Renal cortex interstitium (tissue), 15 donors: ENCODE measurements at places on chromosomes 7 and 10. TPM values are rescaled to one million over a fixed set of nuclear protein-coding genes. Genes with fewer than 3 reads are reported as not detected.
A peak's percentile ranks its signal among the peaks of the same experiment; 100 is the strongest.

ZNF425 gene
- 6.3 TPM for polyA plus RNA-seq

GRCh38 chr10:73841526-73842285 lies 30.3 kb upstream of the NDST2 start:
- DNase-seq, result no peak

NACAD gene
- 9.3 TPM for polyA plus RNA-seq

DNA sequence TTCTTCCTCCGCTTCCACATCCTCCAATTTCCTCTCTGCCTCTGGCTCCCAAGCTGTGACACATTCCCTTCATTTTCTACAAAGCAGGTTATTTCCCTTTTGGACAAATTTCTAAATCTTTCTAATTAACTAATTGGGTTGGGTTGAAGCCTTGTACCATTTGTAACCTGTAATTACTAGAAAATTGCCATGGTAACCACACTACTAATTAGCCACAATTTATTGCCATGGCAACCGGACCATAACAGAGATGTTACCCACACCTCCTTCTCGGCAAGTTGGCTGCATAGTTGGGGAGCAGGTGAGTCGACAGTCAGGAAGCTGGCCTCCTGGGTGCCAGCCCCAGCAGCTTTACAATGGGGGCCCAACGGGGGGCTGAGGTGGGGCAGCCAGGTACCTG lies 61.6 kb downstream of the GOLGA7B start:
- DNase-seq, result no peak

DNA sequence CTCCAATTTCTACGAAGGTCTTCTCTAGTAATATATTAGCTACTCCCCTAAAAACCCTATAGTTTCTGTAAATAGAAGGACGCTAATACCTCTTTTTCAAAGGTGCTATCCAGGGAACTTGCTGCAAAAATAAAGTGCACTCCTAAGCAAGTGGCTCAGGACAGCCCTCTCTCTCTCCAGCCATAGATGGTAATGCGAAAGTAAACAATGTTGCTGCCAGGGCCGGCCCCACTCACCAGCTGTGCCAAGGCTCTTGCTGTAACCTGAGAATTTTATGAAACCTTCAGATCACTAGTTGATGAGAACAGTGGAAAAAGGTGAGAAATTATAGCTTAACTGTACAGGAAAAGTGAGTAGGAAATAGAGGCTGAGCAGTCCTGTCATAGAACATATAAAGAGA lies 10.9 kb upstream of the TAS2R39 start:
- DNase-seq, result peak; percentile 7

DNA sequence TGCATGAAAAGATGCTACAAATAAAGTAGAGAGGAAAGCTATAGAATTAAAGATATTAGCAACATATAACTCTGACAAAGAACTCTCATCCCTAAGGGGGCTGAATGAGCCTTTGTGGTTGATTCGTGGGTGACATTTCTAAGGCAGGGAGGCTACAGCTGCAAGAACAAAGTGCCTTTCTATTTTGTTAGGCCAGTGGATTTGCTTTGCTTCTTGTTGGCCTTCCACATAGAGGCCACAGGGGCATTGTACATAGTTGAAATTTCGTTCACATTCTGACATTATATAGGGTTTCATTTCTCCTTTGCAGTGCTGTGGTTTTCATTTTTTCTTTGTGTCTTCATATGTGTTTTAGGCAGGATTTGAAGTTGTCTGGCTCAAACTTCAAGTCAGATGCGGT lies 819.2 kb upstream of the C7orf33 start:
- DNase-seq, result no peak

- no peak for DNase-seq
Measured at GRCh38 chr10:117755659-117756014, 213.1 kb downstream of the EMX2 start.

GRCh38 chr7:151565541-151565940 lies 45.8 kb upstream of the RHEB start:
- DNase-seq, result no peak
